Ascending aorta (tissue), 2 donors: ENCODE measurements at places on chromosomes 2 and 18. TPM values are rescaled to one million over a fixed set of nuclear protein-coding genes. Genes with fewer than 3 reads are reported as not detected.

ACKR3 gene
- 75.6 TPM for total RNA-seq

TMEM198 gene
- total RNA-seq = 6.0 TPM

DNA sequence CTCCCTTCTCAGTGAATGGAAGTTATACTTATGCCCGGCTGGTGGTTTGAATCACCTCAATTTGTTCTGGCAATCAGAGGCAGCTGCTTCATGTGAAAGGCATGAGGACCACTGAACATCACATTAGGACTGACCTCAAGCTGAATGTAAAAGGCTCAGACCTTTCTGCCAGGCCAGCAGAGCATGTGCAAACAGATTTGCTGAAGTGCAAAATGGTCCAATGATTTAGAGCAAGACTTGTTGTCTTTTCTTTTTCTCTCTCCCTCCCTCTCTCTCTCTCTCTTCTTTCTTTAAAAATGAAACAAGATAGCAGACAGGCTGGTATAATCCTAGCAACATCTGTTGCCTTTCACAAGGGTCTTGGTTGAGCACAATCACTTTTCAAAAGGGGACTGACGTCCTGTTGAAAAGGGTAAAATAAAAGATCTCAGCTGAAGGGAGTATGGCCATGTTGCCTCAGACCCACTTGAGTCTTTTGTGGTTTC lies 13.3 kb upstream of the CDH7 start:
- no peak for DNase-seq

DNA sequence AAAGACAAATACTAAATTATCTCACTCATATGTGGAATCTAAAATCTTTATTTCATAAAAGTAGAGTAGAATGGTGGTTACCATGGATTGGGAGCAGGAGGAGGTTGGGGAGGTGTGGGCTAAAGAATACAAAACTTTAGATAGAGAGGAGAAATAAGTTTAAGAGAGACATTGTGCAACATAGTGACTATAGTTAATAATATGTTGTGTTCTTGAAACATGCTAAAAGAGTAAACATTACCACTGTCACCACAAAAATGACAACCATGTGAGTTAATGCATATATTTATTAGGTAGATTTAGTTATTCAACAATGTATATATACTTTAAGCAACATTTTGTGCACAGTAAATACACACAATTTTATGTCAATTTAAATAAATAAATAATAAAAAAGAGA lies 128.5 kb upstream of the COL3A1 start:
- DNase-seq = no peak

- no peak for DNase-seq
These were observed 636 bp upstream of the IMMT start for GRCh38 chr2:86195808-86196387.

GRCh38 chr2:133139847-133140533 lies 428.3 kb downstream of the NCKAP5 start:
- DNase-seq = no peak

- DNase-seq = no peak
These were observed 45.9 kb downstream of the PXDN start for GRCh38 chr2:1698188-1698945.
